Activated CD8-positive, alpha-beta memory T cell treated with anti-CD3 and anti-CD28 coated beads for 48 hours (primary cell): ENCODE measurements at places on chromosomes 5 and 9.

GRCh38 chr9:114099669-114100270 is 678 bp upstream of the KIF12 start:
- no peak for DNase-seq

- no peak for DNase-seq
These were observed at the start of gene PCDHGA3 for GRCh38 chr5:141343242-141343952. PCDHGA3 (plus strand) TSS chr5:141343829; CDS start chr5:141344034, 205 bp downstream.

DNA sequence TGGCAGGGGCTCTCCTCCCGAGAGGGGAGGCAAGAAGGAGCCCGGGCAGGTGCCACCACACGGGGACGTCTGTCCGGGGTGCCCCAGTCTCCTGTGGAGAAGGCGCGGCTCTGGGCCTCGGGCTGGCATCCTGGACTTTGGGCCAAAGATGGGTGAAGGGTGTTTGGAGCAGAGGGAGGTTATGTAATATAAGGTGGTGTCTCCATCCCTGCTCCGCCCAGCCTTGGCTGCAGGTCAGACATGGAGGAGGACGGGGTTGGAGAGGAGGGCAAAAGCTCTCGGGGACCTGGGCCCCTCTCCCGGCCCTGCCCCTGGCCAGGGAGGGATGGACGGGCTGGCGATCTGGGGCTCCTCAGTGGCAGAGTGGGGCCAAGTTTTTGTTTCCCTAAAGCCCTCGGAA is 1.2 kb upstream of the SOHLH1 start:
- no peak for DNase-seq

GRCh38 chr9:119761812-119762211 is 392.6 kb upstream of the BRINP1 start:
- DNase-seq: no peak

GRCh38 chr9:34379334-34380033 is 2.8 kb upstream of the MYORG start:
- peak; percentile 73 for DNase-seq

DNA sequence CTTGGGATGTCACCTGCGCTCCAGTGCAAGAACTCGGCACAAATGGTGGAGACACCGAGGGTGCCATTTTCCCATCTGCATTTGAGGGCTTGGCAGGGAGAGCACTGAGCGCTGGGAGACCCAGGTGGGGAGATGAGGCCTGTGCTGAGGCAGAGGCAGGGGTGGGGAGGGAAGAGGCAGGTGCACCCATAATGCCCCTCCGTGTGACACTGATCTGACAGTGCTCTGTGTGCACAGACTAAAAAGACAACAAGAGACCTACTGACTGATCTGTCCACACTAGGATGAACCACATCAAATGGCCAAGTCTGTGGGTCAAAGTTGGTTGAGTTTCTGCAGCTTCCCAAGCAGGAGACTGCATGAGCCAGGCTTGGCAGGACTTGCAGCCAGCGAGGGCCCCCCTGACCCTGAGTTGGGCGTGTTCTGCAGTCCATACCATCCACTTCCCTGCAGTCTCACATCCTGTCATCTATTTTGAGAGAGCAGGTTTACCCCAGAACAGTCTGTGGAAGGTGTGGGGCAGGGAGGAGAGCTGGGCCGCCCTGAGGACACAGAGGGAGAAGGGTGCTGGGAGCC is 41.9 kb downstream of the NEK6 start:
- no peak for DNase-seq

DNA sequence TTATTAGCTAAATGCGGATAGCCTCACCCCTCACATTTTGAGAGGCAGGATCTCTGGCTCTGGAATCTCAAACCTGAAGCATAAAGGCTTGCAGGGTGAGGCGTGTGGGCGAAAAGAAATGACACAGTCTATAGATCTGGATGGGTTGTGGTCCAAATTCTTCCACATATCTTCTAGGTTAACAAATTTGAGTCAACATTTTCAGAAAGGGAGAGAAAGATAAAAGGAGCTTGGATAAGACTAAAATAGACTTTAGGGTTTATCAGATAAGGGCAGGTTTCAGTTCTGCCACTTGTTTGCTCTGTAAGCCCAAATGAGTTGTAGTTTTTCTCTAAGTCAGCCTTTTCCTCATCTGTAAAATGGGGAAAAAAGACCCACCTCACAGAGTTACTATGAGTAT is 220.9 kb downstream of the TRIM32 start:
- no peak for DNase-seq

- no peak for DNase-seq
These were observed 122.9 kb downstream of the CAVIN4 start for GRCh38 chr9:100700689-100701318.

GRCh38 chr5:90590170-90590569 is 31.6 kb downstream of the ADGRV1 start:
- DNase-seq: no peak

GRCh38 chr9:108766626-108767161 is 89.1 kb downstream of the ACTL7B start:
- DNase-seq: no peak

GRCh38 chr5:149961957-149962409 is 1.4 kb downstream of the SLC26A2 start:
- no peak for DNase-seq

DNA sequence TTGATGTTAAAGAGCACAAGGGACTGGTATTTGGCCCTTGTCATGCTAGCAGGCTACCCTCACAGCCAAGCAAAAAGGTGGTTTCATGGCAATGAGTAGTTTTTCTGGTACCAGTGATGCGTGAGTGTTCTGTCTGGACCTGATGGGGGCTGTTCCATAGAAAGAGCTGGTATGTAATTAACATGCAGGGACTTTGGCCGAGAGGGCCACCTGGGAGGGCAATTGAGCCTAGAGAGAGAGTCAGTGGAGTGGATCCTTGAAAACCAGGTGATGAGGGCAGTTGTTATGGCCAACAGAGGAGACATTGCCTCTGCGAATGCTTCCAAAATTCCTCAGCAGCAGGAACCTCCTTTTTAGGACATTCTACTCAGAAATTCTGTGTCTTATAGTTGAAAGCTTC is 383.3 kb downstream of the PSAT1 start:
- no peak for DNase-seq

- DNase-seq: no peak
These were observed 122.1 kb upstream of the DAPK1 start for GRCh38 chr9:87375397-87376073.

DNA sequence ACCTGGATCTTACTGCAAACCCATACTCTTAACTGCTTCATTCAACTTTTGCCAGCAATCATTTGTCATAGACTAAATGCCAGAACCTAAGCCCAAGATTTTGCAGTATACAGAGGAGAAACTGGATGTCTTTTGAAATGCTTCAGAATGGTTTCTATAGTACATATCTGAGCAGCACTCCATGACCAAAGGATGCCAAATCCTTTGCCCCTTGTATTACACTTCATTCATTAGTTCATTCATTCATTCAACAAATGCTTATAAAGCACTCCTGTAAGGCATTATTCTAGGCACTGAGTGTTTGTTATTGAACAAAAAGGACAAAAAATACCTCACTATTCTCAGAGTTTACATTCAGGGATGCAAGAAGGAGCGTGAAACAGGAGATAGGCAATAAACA is 119.9 kb downstream of the SLC1A3 start:
- DNase-seq: no peak

GRCh38 chr9:89388084-89388867 is 70.0 kb downstream of the SECISBP2 start:
- no peak for DNase-seq

GRCh38 chr5:90602681-90603080 is 44.1 kb downstream of the ADGRV1 start:
- no peak for DNase-seq

- peak; percentile 42 for DNase-seq
These were observed 530 bp downstream of the BBLN start for GRCh38 chr9:128160603-128160987.

- DNase-seq: no peak
These were observed 26.8 kb upstream of the TIFAB start for GRCh38 chr5:135478938-135479337.
